ENCODE measurements at places on chromosomes 7 and 10. TPM values are rescaled to one million over a fixed set of nuclear protein-coding genes. Genes with fewer than 3 reads are reported as not detected.

IL15RA gene
- 2.1 TPM for total RNA-seq

UCN3 gene
- total RNA-seq, result not detected

FAM204A gene
- 103 TPM for total RNA-seq

PRKCQ gene
- 0.08 TPM for total RNA-seq

DNA sequence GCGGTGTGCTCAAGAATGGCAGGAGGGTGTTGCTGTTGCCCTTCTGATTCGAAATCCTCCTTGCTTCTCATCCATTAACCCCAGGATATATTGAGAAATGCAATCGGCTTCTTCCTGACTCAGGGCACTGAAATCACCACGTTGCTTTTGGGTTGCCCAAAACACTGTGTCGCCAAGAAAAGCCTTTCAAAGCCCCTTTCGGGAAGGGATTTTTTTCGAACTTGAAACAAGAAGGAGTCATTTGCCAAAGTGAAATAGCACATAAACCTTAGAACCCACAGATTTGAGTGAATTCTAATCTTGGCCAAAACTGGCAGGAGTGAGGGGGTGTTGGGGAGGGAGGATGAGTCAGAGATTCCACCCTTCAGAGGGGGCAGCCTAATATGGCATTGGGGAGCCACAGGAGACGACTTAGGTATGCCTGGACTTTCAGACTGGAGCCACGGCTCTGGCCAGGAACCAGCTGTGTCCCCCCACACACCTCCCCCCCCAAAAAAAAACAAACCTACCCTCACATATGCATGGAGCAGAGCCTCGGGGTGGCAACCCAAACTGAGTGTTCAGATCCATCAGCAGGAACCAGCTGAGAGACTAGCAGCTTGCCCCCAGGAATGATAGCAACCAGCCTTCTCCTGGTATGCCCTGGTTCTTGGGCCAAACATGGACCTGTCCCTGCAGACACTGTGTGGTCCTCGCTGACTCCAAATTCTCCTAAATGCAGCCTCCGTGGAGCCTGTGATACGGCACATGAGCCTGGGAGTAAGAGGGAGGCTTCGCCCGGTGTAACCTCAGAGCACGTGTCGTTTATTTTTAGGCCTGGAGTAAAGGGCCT, 138.4 kb downstream of the FGFR2 start:
- no peak for DNase-seq

DNA sequence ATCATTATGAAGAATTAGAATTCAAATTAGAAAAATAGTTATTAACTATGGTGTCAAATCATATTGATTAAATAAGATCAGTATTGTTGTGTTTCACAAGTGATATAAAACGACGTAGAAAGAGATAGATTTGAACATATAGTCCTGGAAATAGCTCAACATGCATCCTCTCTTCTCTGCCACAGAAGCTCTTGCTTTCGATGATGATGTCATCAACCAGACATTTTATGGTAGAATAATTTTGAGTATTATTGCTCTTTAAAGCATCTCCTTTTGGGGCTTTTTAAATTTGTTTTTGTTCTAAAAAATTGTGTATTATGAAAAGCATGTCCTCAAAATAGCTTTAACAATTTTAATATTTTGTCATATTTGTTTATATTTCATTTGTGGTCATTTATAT, 95.0 kb downstream of the DGKB start:
- DNase-seq, result no peak

GRCh38 chr7:35735396-35735795, 40.5 kb upstream of the HERPUD2 start:
- no peak for DNase-seq

All from fibroblast of the aortic adventitia (primary cell).